ENCODE measurements at places on chromosomes 4 and X. TPM values are rescaled to one million over a fixed set of nuclear protein-coding genes. Genes with fewer than 3 reads are reported as not detected.

Gene SCD5
- 7.1 TPM for total RNA-seq

Gene EMCN
- total RNA-seq, result not detected

Gene LEF1
- total RNA-seq, result not detected

Gene VCX3A
- total RNA-seq, result not detected

Gene TMPRSS11F
- not detected for total RNA-seq

Gene ADGRL3
- 0.05 TPM for total RNA-seq

Gene TEX11
- total RNA-seq, result not detected

Gene USP26
- total RNA-seq, result not detected

Gene CHIC1
- 5.1 TPM for total RNA-seq

Gene EVC
- 13.4 TPM for total RNA-seq

Gene FGF5
- 0.34 TPM for total RNA-seq

Gene SSX1
- total RNA-seq, result not detected

Gene MAGEA10
- total RNA-seq, result 0.13 TPM
